ENCODE measurements at places on chromosomes 5 and 9.

DNA sequence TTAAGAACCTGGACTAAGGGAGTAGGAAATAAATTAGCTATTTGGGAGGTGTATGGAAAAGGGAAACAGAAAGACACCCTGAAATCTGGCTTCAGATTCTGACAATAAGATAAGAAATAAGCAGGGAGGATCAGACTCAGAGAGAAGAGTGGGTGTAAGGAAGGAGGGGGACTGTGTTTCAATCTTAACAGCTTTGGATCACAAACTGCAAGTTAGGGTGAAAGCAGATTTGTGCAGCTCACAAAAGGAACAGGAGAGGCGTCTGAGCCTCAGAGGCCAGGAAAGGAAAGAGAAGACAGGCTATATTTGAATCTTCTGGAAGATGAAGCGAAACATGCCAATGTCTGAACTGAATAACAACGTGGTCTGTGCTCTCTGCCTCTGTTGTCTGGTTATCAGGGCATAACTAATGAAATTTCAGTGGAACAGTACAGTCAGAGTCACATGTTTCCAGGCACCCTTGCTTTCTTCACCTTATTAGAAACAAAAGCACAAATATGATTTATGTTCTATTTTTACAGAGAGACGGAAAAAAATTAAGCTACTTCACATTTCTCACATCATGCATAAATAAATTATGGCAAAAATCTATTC is 26.6 kb downstream of the SGTB start:
- DNase-seq, result no peak

DNA sequence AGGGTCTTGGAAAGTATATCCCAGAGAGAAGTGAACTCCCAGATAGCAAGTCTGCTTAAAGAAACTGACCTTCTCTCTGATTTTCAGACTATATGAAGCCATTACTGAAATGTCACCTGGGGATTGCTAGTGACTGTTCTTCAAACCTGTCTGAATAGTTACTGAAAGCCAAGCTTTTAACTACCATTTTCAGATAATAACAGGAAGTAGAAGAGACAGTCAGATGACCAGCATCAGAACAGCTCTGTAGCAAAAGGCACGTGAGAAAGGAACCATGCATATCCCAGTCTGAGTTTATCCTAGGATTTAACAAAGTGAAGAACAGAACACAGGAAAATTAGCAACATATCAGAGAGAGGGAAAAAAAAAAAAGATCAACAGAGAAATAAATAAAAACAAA is 74.9 kb upstream of the SELENOP start:
- no peak for DNase-seq

DNA sequence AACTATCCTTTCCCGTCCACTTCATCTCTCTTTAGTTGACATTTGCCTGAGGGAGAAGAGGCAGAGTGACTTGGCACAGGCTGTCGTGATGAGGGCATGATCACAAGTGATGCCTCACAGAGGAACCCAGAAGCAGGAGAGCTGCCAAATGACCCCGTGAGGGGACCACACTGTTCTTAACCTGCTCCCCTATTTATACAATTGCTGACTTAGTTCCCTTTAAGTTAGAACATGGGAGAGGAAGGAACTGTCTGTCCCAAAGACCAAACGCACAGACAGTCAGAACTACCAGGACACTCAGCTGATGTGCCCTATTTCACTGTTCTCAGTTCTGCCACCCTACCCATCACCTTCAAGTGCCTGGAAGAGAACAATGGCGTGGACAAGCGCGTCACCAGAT is 73.7 kb downstream of the SLC1A3 start:
- DNase-seq, result no peak

- no peak for DNase-seq
Observed at GRCh38 chr5:178123094-178123965, 7.5 kb upstream of the RMND5B start.

DNA sequence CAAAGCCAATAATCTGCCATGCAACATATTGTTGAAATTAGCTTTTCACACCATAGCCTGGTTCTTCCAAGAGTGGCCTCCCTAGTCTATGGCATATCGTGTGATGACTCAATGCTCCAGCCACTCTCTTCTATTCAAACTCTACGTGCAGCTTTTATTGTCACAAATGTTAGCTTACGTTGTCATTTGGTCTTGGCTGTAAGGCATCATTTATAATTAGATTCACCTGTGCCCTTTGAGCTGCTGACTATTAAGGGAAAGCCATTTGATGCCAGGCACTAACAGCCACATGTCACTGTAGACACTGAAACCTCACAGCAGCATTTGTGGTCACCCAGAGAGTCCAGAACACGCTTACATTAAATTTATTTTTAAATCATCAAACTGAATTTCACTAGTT is 66.8 kb downstream of the APBA1 start:
- DNase-seq, result no peak

DNA sequence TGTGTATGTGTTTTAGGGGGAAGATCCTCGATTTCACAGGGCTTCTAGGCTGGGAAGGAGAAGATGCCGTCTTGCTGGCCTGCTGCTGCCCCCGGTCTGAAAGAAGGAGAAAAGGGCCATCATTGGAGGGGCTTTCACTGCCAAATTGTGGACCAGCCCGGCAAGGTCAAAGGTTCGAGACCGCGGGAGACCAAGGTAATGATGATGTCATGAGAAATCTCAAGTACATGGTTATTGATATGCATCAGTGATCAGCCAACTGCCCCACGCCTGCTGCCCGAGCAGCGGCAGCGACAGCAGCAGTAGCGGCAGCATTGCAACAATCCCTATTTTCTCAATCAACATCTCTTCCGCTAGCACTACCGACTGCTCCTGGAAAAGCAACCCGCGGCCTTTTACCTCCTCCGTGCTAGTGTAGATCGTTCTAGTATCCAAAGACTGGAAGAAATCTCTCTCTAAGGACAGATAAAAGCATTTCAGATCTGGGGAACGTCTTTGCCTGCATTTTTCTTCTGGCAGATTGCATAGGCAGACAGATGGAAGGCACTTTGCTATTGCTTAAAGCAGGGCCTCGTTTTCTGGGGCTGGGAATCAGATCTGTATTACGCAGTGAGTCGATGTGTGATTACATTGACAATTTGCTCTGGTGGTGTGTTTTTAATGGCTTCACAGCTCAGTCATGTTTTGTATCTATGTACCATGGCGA is 215.3 kb downstream of the MEF2C start:
- DNase-seq, result no peak

GRCh38 chr5:40736103-40736875 is 19.5 kb downstream of the TTC33 start:
- DNase-seq, result no peak

GRCh38 chr5:115577741-115578140 is 24.5 kb downstream of the TICAM2 start:
- DNase-seq, result no peak

- DNase-seq, result no peak
Observed at GRCh38 chr5:53246042-53246836, 136.7 kb upstream of the MOCS2 start.

DNA sequence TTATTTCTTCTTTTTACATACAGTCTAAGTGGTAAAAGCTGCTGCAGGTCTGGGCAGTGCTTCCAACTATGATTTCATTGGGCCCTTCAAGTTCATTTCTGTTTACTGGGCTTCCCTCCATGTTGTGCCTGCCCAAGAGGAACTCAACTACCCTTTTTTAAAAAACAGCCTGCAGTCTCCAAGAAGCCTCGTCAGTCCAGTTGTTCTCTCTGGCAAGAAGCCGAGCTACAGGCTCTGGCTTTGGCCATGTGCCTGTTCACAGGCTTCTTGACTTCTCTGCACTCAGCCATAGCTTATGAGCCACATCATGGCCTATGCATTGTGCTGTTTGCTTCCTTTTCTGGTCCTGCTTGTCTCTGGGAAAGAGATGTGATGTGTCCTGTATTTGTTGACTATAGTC is 119.7 kb upstream of the PJA2 start:
- no peak for DNase-seq

- no peak for DNase-seq
Observed at GRCh38 chr9:12318732-12319685, 374.2 kb upstream of the TYRP1 start.
